ENCODE measurements at places on chromosomes 1 and 21. TPM values are rescaled to one million over a fixed set of nuclear protein-coding genes. Genes with fewer than 3 reads are reported as not detected.

DNA sequence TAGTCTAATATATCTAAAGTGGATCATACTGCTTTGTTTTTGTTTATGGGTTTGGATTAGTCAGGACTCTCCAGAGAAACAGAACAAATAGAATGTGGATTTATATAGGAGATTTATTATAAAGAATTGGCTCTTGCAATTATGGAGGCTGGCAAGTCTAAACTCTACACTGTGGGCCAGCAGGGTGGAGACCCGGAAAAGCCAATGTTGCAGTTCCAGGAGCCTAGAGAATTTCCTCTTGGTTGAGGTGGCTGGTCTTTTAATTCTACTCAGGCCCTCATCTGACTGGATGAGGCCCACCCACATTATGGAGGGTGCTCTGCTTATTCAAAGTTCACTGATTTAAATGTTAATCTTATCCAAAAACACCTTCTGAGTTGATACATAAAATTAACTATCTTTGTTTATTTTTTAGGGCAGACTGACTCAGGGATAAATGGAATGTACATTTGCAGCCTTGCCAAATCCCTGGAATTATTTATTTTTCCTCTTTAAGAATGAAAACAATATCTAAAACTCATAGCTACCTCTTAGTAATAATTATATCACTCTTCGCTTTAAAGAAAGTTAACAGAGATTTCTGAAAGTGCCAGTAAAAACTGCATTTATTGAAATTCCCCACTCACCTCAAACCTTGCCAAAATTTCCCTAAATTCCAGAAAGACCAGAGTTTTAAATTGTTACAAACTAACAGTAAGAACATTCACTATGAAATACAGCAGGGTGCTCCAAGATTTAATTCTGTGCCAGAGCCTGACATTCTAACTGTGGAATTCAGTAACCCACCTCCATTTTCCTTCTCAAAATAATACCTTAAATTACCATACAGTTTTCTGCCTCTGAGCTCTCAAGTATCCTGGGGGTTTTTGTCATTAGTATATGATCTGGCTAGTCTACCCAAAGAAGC is 36.6 kb upstream of the SSX2IP start:
- no peak for DNase-seq

GRCh38 chr1:181742426-181742825 is 259.1 kb downstream of the CACNA1E start:
- no peak for DNase-seq

DNA sequence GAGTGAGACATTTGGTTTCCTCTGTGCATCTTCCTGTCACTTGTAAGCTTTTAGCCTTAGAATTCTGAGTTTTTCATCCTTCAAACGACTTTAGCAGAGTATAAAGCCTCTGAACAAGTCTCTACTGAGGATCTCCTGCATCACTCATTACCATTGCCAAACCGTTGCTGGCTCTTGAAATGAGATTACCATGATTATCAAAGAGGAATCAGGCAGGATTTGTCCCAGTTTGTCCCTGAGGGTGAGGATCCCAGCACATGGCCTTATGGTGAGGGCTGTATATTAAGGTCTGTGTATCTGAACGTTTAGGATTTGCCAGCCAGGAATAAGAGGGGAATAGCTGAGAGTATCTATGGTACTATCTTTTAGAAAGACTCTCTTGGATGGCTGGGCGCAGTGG is 169.5 kb upstream of the L1TD1 start:
- no peak for DNase-seq

GRCh38 chr1:20735581-20736111 is 3.1 kb upstream of the SH2D5 start:
- DNase-seq: no peak

DNA sequence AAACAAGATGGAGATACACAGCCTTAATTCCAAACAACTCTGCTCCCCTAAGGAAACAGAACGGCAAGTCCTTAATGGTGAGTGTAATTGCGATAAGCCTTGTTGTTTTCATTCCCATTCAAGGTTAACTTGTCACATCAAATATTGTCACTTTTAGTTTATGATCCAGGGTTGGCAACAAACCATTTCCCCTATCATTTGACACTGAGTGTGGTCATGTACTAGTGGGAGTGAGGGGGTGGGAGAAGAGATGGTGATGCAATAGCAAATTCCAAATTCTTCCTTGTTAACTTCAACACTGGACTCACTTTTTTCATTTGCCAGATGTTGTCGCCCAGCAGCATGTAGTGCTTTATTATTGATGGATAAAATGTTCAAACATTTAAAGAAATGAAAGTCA is 140.4 kb downstream of the ZNF326 start:
- no peak for DNase-seq

The ZNF648 gene
- not detected for total RNA-seq

DNA sequence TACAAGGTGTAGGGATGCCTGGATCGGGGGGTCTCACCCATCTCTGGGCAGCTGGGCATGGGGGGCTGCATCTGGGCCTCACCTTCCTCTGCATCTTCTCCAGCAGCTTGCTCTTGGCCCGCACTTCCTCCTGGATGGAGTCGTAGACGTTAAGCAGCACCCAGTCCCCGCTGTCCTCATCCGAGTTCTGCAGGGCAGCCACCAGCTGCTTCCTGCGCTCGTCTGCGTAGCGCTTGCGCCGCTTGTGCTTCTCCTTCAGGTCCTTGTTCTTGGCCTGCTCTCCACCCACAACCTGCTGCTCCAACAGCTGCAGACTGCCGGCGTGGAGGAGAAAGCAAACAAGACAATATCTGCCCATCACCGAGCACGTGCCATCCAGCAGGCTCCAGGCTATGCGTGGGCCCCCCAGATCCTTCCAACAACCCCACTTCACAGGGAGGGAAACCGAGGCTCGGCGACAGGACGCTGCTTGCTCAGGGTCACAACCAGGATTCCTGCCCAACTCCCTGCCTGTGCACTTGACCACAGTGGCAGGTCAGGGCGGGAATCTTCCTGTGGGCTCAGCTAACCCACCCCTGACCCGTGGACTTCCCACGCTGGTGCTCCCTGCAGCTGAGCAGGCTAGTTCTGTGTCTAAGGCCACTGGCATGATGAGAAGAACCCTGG is 21.5 kb upstream of the DDOST start:
- no peak for DNase-seq

DNA sequence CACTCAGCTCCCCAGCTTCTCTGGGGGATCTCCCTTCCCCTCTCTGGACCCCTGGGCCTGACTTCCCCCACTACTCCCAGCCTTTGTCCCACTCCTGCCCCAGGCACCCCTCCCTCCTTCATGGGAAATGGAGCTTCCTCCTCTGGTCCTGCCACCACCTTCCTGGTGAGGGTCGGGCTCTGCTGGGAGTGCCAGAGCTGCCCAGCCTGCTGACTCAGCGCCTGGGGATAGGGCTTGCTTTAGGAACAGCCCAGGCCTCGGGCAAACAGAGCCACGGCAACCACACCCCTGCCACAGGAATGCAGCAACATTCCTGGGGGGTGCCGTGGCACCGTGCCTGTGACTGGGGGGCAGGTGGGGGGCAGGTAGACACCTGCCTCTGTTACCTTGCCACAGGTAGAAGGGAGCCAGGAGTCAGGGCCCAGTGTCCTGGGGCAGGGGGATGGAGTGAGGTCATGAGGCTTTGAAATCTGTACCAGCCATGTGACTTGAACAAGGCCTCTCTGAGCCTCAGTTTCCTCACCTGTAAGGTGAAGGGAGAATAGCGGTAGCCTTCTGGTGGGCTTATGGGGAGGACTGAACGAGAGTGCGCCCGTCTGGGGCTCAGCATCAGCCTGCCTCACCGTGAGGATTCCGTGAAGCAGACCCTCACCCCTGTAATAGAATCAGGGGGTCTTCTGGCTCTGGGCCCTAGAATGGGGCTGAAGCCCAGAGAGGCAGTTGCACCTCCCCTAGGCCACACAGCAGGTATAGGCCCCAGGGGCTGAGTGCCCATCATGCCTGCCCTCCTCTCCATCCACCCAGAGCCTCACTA is 17.8 kb upstream of the EPHA2 start:
- DNase-seq: peak; percentile 88

All from colonic mucosa (tissue), 4 donors.